Activated CD8-positive, alpha-beta memory T cell treated with anti-CD3 and anti-CD28 coated beads, Interleukin-2, amount 50 U/mL, for 4 hours (primary cell): ENCODE measurements at places on chromosomes 5 and 9.

- no peak for DNase-seq
Measured at GRCh38 chr5:135878156-135878620, 17.5 kb downstream of the IL9 start.

DNA sequence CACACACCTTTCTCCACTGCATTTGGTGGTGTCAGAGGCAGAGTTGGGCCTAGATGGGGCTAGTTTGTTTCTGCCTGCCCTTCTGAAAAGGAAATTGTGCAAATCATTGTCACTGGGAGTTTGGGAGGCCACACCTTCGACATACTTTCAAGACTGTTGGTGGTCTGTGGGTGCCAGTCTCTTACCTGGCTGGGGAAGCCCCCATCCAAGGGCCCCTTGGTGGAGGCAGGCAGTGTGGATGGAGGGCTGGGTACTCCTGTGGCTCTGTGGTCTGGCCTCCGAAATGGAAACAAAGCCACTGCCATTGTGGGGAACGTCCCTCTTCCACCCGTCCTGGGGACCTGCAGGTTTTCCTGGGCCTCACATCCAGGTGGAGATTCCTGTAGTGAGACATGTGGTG lies 10.9 kb upstream of the PHYHD1 start:
- no peak for DNase-seq

DNA sequence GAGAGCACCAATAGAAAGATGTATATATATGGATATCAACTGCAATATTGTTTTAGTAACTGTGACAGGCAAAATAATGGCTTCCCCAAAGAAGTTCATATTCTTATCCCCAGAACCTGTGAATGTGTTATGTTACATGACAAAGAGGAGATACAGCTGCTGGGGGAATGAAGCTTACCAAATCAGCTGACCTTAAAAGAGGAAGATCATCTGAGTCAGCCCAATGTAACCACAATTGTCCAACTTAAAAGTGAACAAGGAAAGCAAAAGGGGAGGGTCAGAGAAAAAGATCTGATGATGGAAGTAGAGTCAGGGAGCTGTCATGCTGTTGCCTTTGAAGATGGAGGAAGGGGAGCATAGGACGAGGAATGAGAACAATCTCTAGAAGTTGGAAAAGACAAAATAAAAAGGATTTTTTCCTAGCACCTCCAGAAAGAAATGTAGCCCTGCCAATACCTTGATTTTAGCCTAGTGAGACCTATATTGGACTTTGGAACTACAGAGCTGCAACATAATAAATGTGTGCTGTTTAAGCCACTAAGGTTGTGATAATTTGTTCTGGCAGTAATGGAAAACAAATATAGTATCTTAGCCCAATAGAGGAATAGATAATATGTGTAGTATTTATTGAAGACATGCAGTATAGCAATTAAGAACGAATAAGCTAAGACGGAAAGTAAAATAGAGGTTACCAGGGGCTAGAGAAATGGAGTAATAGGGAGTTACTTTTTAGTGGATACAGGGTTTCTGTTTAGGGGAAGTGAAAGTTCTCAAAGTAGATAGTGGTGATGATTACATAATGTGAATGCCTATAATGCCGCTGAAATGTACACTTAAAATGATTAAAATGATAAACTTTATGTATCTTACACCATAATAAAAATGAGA lies 115.9 kb downstream of the PIK3R1 start:
- DNase-seq: no peak

DNA sequence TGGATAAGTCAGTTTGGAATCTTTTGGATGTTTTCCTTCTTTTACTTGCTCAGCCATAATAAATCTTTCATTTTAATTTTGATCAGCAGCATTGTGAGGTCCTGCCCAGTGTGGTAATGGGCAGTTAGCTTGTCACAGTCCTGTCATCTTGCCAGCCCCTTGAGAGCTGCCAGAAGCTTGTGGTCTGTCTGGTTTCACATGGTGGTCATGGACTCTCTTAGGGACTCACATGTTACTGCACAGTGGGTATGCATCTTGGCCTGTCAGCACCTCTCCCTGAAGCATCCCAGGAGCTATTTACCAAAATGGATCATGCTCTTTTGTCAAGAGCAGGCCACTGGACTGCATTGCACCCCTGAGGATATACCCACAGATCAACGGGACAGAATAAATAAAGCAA lies 60.3 kb downstream of the DAPK1 start:
- DNase-seq: no peak

- DNase-seq: no peak
Measured at GRCh38 chr9:95028853-95029219, 288.7 kb downstream of the FANCC start.

DNA sequence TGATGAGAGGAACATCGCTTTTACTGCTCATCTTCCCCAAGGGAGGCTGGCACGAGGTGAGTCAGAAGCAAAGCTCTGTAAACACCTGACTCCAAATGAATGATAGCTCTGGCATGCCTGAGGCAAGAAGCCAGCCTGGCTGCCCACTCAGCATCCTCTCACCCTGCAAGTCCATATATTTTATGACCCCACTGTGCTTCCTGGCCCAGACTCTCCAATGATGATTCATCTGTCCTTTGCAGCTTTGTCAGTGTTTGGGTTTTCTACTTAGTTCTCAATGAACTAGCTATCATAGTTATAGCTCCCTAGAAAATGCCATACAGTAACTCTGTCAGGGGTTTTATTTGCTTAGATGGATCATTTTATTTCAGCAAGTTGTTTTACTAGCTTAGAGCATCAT lies 52.1 kb upstream of the FSTL4 start:
- no peak for DNase-seq

DNA sequence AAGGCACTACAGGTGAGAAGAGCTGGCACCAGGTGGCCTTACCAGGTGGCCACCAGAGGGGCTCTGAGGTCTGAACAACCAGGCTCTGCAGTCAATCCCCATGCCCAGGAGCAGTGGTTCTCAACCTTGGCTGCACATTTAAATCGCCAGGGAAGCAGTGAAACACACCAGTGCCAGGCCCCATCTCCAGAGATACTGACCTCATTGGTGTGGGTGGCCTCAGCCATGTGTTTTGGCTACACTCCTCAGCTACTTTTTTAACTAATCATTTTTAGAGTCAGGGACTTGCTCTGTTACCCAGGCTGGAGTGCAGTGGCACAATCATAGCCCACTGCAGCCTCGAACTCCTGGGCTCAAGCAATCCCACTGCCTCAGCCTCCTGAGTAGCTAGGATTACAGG lies 56.0 kb downstream of the GABBR2 start:
- no peak for DNase-seq
